ENCODE measurements at places on chromosomes 2 and 18.

DNA sequence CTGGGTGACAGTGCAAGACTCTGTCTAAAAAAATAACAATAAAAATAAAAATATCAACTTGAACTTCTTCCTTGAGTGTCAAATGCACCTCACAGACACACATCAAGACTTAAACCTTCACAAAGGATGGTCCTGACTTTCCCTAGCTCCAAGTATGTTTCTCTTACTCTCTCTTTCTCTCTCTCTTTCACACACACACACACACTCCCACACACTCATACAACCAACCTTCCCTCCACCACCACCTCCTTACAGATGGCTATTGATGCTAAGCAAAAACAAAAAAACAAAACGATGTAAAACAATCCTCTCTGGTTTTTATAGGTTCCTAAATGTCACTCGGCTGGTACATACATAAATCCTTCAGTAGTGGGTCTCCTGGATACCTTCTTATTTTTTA lies 67.4 kb upstream of the ACVR2A start:
- DNase-seq, result no peak

GRCh38 chr2:156704132-156704531 lies 268.0 kb downstream of the GPD2 start:
- no peak for DNase-seq

DNA sequence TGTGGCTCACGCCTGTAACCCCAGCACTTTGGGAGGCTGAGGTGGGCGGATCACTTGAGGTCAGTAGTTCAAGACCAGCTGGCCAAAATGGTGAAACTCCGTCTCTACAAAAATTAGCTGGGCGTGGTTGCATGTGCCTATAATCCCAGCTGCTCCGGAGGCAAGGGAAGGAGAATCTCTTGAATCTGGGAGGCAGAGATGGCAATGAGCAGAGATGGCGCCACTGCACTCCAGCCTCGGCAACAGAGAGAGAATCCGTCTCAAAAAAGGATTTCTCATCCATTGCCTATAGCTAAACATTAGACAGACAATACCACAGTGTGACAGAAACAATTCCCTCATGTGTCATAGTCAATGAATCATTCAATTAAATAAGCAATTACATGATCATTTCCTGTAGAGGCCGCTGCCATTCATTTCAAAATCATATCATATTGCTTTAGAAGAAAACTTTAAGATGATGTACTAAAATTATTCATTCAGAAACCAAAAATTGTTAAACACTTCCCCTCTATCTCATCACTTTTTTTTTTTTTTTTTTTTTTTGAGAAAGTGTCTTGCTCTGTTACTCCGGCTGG lies 69.5 kb upstream of the TGIF1 start:
- DNase-seq, result no peak

GRCh38 chr2:152555048-152555447 lies 162.2 kb downstream of the PRPF40A start:
- DNase-seq, result no peak

DNA sequence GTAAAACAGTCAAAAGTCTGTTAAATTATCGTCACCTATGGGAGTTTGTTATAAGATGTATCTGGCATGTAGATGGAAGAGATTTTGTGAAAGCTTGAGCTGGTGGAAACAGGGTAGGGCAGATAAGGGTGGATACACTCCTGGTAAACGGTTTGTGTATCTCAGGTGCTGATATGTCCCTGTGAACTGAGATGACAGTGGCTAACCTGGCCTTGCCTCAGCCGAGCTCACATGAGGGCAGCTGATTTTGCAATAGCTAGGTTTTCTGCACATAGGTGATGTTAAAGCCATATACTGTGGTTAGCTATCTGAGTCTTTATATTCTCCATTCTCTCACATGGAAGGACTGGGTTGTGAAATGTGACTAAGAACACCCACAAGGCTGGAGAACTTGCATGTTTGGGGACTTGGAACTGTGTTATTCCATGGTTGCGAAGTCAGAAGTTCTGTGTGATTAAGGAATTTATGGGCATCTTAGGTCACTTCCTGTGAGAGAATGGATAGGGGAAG lies 205.1 kb downstream of the TPGS2 start:
- no peak for DNase-seq

DNA sequence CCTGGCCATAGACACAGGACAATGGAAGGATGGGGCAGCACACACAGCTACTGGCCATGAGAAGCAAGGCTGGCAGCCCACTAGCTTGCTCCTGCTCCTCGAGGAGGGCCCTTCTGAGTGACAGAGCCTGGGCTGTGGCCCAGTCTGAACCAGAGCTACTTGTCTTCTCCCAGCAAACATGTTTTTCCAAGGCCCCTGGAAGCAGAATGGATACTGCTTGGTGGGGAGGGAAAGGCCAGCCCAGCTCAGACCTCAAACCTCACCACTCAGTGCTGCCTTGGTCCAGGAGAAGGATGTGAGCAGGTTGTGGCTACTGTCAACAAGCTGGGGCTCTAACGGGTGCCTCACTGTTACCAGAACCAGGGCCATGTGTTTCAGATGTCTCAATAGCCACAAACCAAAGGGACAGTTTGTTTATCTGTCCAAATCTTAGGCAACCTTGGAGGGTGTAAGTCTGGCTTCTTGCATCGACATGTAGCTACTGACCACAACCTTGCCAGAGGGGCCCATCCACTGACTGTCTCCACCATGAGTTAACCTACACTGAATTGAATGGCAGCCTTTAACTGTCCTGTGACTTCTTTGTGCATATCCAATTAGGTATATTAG lies 98.6 kb downstream of the TGFA start:
- DNase-seq, result no peak

DNA sequence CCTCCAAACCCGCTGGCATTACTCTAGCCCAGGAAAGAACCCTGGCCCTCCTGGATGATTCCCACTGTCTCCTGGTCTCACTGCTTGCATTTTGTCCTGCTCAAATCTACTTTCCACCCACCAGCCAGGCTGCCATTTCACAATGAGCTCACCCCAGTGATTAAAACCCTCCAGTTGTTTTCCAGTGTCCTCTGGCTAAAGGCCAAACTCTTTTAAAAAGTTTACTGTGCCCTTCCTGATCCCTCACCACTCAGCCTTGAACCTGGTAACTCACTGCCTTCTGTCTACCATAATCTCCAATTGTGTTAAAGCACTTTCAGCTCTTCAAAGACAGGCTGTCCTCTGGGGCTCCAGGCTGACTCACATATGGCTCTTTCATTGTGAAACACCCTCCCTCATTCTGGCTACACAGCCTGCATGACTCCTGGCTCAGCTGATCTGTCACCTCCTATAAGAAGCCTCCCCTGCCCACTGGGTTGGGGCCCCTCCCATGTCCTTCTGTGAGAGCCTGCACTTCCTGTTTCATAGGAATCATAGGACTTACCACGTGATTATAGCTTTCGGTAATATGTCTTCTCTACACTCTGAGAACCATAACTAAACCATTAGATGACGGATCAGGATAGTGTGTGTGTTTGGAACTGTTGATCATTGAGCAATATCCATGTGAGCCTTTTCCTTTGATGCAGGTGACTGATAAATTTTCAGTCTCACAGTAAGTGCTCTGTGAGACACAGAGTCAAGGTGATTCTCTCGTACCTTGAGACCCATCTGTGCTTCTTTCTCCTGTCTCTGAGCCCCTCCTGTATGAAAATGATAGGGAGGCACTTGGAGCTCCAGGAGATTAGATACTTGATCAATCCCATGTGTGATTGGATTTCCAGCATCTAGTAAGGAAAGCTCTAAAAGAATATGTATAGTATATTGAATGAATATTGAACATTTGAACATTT lies 590.8 kb upstream of the ID2 start:
- DNase-seq, result peak; percentile 42

DNA sequence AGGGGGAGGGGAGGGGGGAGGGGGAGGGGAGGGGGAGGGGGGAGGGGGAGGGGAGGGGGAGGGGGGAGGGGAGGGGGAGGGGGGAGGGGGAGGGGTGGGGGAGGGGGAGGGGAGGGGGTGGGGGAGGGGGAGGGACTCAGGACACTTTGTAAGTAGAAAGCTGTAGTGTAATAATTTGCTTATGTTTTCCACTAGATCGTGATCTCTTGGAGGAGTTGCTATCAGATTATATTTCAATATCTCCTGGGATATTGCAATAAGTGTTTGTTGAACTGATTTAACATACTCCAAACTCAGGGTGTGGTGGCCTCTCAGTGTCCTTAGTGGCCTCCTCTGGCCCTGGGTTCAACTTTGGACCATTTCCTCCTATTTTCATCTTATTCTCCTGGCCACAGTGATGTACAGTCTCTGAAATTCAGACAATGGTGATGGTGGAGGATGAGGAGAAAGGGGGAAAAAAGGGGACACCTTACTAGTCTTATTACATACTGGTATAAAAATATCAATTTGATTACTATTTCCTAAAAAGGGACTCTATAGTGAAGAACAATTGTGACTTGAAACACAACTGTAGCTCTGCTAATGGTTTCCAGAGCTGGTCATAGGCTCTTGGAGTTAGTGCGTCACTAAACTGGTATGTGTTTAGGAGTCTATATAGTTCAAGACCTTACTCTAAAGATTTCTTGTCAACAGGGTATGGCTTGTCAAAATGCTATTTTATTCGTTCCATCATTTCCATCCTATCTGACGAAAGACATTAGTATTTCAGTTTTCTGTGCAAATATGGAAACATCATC lies 89.6 kb downstream of the DDX1 start:
- DNase-seq, result no peak

GRCh38 chr2:198930170-198930569 lies 527.6 kb downstream of the SATB2 start:
- DNase-seq, result peak; percentile 0

GRCh38 chr2:10374362-10374943 lies 71.7 kb downstream of the HPCAL1 start:
- no peak for DNase-seq

DNA sequence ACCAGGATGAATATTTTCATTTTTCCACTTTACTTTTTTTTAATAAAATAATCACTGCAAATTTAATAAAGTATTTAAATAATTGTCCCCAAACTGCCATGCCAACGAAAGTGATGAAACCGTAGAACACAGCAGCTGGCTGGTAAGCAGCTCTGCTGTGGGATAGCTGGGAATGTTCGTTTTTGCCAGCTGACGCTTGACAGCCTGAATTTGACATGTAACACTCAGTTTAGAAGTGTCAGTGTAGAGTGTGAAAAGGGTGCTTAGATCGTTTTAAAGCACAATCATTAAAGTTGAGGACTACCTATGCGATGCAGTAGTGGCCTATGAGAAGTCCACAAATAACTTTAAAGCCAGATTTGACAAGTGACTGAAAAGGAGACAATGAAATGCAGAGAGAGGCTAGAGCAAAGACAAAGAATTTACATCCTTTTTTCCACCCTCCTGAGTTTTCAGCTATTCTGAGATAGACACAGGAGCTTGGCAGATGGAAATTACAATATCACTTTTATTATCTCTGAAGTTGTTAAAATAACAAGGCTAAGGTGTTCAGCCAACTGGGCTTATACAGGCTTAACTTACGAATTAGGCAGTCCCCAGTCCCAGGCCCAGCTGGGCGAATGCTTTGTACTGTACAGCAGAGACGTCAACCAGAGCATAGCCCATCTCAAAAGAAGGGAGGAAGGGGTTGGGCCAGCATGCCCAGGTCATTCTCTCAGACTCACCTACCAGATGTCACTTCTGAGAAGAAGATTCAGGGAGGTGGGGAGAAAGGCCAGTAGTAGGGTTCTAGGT lies 31.9 kb upstream of the SLC1A4 start:
- no peak for DNase-seq

GRCh38 chr2:109545828-109546713 lies 67.7 kb downstream of the SEPTIN10 start:
- DNase-seq, result peak; percentile 24

DNA sequence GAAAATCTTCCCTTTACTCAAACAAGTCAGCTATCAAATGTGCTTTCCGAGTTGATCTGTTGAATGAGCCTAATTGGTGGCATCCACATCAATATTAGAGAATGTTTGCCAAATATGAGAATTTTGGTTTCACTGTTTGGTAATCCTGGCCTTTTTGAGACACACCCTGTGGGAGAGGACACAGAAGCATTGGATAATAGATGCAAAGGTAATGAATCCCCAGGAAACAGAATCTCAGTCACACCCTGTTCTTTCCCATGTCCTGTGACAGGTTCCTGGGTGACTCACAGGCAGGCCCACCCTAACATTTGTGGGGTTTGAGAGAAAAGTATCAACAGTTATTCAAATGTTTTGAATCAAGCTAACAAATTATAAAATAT lies 99.8 kb upstream of the PELI1 start:
- no peak for DNase-seq

GRCh38 chr2:174059178-174059883 lies 94.2 kb upstream of the SP3 start:
- peak; percentile 63 for DNase-seq

All from AG09319 (cell line).